Kasumi-1 (cell line): ENCODE measurements at places on chromosomes 6 and 20.

DNA sequence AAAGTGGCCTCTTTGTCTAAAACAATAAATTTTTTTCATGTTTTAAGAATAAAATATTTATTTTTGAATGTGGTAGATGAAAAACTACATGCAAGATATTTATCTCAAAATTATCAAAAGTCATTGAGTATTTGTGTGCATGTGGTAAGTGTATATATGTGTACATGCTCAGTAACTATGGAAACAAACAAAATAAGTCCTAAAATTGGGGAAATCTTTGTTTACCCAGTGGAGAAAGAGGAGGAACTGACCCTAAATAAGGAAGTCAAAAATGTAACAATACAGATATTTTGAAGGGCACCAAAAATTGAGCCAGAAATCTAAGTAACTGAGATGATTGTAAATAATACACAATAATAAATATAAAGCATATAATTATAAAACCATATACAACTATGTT lies 639.2 kb downstream of the MAFB start:
- no peak for DNase-seq

DNA sequence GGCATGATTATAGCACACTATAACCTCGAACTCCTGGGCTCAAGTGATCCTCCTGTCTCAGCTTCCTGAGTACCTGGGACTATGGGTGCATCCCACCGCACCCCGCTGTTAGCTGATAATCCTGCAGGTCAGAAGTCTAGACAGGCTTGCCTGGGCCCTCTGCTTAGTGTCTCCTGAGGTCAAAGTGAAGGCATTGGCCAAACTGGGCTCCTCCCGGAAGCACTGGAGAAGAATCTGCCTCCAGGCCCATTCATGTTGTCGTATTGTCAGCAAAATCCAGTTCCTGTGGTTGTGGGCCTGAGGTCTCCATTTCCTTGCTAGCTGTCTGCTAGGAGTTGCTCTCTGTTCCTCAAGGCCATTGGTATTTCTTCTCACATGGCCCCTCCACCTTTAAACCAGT lies 6.3 kb upstream of the MROH8 start:
- DNase-seq = no peak

DNA sequence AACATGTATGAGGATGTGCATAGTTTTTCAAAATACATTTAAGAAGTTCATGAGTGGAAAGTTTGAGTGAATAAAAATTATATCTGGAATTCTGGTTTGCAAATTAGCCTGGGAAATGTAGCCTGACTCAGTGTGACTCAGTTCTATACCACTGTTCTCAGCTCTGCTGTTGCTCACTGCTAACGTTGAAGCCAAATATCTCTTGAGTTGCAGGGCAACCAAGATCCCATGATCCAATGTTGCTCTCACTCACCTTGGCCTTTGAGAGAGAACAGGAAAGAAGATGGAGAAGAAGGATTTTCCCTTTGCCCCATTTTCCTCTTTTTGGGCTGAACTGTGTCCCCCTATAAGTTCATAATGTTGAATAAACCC lies 28.9 kb downstream of the PSMB9 start:
- DNase-seq = no peak

GRCh38 chr6:160791981-160792418 lies 90.0 kb downstream of the PLG start:
- DNase-seq = no peak

DNA sequence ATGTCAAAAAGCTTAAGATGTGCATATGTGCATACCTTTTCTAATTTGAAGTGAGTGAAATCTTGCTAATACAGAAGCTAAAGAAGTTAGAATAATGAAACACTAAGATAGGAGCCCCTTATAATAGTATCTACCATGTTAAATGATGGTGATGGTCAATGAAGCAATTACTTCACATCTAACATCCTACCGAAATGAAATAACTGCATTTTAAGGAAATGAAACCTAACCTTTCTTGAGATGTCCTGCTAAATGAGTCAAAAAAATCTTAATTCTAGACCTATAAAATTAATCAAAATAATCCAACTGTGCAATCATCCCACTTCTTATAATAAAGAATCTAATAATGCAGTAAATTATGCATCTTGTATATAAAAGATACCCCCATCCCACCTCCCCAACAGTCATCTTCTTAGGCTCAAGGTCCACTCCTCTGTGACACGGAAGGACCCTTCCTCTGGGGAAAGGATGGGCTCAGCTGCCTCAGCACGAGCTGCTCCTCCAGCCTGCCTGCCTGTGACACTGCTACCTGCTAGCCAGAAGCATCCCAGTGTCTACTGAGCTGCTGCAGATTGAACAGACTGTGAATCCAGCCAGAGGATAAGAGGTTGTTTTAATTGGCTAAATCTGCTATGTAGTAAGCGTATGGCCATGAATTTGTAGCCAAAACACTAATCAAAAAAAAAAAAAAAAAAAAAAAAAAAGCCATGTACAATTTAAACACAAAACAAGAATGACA lies 129.6 kb upstream of the BEND3 start:
- no peak for DNase-seq
